ENCODE measurements at places on chromosomes 4 and X.

DNA sequence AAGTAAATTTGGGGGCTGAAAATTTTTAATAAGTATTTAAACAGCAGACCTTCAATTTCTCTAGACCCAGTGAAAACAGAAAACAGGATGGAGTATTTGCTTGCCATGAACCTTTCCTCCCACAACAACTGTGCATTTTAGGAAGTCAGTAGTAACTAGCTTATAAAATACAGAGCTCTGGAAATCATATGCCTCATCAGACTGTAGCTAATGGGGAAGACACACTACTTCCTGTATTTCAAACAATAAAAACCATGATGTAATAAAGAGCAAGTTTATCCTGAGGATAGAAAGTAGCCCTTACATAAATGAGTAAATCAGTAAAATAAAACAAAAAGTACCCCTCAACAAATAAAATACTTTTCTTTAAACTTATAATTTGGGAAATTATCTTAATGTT, 280.1 kb upstream of the ZFP42 start:
- no peak for DNase-seq

DNA sequence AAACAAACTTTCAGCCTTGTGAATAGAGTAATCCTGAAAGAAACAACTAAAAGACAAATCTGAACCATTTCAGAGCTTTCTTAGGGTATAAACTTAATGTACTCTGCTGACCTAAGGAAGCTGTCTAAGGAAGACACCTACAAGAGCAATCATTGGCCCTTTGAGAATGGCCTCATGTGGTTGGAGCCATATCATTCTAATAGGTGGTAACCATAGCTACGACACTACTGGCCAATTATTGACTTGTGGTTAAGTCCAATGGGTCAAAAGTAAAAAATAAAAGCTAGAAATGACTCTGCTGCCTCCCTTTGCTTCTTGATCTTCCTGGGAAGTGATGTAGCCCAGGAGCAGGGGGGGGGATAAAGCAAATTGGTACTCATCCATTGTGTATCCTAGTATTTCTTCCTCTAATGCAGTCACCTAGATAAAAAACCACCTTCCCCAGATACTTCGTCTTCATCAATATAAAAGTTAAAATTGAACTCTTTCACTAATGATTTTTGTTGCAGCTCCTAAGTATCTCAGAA, 547.0 kb downstream of the ARAP2 start:
- no peak for DNase-seq

DNA sequence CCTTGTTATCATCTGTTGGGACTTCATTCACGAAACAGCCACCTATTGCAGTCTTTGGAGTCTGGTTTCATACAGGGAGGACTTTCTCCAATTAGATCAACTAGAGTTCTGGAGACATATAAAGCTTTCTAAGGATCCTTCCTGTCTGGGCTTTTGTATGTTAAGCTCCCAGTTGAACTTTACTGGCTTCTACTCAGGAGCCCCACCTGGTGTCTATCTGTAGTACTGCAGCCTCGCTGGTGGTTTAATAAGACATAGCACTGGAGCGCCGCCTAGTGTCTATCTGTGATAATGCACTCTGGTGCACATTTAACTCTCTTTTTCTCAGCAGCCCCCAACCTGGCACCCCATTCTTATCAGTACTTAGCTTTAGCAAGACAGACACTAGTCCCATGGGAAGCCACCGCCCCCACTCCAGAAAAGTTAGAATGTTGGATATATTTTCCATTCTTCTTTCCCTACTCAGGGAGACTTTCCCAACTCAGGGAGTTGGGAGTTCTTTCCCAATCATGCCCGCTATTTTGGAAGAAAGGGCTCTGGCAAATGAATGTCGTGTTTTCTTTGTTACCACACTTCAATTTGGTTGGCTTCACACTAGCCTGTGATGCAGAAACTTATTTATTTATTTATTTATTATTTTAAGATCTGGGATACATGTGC, 36.9 kb upstream of the SYTL4 start:
- peak; percentile 53 for DNase-seq

GRCh38 chrX:21749924-21750323, 8.0 kb downstream of the SMPX start:
- DNase-seq: no peak

DNA sequence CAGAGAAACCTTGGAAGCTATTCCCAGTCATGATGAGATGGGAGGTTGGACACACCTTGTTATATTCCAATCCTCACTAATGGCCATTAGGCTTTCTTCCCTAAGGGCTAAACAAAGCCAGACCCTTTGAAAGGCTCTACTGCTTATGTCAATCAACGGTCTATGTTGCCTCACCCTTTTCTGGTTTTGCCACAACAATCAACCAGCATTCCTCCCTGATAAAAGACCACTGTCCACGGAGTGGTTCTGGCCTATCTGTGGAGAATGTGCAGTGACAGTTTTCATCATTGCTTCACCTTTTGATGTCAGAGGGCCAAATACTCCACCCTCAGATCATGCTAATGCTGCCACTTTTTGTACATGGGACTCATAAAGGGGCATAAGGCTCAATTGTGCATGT, 913.4 kb downstream of the RPA4 start:
- no peak for DNase-seq

DNA sequence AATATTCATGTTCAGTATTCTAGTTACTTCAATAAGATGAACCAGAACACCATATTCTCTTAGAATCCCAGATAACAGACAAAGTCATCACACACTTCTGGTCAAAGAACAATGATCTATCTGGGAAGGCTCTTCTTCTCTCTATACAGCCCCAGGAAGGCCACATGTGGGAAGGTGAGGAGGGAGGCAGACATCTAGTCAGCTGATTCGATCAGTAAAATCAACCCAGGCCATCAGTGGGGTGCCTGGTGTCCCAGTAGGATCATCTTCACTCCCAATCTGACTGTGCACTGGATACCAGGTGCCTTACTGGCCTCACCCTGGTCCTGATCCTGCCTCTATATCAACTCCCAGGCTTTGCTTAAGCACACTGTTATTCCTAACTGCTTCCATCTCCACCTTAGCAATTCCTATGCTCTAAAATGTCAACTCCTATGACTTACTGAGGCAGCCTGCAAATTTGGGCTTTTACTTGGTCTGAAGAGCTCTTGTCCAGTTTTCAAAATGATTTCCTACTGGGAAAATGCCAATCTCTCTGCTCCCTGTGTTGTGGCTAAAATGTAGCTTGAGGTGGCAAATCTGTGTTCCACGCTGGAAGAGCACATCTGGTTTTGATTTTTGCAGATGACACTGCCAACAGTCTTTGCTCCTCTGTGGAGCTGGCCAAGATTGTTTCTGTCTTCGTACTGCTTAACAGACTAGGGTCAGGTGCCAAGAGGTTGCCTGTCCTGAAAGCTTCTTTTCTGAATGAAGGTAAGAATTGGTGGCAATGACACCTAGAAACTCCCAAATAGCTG, 128.7 kb downstream of the MGST2 start:
- no peak for DNase-seq

DNA sequence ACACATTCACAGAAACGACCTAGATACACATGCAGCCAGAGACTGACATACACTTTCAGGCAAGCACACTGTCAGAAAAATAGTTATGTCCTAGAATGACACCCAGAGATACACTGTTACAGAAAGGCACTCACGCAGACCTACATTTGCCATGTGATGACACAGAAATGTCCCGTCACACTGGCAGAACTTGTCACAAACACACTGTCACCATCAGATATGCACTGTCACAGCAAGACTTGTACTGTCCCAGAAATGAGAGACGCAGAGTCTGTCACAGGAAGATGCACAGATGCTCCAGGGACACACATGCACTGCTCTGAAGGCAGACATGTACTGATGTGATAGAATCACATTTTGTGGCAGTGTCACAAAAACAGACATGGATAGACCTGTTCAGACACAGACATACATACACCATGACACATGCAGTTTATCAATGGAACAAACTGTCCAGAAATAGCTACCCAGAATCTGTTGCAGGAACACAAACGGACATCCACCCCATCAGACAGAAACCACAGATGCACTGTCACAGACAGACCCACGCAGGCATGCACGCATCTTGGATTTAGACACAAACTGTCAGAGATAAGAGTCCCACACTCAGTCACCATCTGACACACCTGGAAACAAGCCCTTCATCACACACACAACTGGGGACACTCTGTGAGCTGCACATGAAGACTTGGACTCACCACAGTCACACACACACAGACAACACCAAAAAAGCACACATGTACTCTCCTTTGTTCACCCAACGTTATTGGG, 1.3 kb upstream of the PIM2 start:
- no peak for DNase-seq

DNA sequence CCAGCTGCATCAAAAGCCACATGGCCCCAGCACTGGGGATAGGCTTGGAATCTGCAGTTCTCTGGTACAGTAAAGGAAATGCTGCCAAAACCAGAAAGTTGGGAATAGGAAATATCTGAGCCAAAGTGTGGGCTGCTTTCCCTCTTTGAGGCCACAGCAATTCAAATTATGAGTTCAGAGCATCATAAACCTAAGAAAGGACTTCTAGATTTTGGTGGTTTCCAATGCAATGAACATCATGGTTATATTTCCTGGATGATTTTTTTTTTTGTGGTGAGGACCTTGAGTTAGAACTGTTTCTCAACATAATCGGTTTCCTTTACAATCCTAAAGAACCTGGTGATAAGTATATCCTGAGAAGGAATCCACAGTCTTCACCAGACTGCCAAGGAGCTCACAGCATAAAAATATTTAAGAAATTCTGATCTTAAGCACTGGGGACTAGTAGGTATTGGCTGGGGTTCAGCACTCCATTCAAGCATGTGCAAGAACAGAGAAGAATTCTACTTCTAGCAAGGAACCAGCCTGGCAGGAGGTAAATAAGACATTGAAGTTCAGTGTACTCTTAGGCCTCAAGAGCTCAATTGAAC, 29.8 kb upstream of the ARHGAP24 start:
- no peak for DNase-seq

DNA sequence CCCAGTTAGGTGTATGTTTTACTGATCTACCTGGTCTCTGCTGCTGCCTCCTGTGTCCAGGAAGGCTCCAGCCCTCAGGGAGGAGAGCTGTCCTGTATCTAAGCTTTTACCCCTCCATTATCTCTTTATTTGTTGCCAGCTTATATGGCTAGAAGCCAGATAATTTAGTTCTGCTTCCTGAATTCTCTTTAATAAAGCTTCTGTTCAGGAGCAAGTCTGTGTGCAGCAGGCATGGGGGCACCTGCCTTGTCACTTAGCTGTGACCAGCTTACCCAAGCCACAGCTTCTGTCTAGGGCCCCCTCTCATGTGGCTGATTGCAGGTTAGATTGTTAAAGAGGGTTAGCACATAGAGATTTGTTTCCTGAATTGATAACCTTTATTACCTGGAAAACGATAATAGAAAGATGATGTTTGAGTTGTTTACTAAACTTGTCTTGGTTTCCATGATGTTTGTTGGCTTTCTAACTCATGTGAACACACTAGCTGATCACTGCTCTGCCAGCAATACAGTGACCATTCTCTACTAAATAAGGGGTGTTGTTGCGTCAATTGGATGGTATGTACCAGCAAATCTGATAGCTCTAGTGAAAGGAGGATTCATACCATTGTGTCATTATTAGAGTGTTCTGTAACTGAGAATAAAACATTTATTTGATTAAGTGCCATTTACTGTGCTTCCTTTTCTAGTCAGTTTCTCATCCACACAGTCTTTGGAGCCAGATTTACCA, 189.8 kb upstream of the ANK2 start:
- DNase-seq: no peak

DNA sequence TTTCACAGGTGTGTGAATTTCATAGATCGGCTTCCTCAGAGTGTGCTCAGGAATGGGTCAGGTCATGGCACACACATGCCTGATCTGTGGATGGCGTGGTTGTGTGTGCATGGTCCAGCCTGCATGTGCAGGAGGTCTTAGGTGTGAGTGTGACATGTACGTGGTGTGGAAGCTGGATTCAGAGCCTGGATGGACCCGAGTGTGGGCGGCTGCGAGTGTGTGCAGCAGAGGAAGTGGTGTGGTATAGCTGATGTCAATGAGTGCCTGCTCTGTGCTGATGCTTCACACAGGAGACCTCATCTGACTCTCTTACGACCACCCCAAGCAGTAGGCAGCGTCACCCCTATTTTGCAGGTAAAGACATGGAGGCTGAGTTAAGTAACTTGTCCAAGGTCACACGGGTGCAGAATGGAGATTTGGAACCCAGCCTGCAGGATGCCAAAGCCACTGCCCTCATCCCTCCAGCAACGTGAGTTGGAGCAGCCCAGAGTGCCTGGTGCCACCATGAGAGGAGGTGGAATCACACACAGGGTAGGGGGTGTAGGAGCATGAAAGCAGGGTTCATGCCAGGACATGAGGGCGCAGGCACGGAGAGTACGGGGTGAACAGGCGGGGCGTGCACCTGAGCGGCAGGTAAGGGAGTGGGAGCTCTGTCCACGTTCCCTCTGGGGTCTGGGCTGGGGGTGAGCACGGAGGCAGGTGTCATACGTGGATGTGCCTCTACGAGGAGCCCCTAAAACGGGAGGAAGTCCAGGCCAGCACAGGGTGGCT, 24.2 kb upstream of the C4orf50 start:
- no peak for DNase-seq

GRCh38 chr4:5824227-5824626, 68.7 kb downstream of the CRMP1 start:
- no peak for DNase-seq

DNA sequence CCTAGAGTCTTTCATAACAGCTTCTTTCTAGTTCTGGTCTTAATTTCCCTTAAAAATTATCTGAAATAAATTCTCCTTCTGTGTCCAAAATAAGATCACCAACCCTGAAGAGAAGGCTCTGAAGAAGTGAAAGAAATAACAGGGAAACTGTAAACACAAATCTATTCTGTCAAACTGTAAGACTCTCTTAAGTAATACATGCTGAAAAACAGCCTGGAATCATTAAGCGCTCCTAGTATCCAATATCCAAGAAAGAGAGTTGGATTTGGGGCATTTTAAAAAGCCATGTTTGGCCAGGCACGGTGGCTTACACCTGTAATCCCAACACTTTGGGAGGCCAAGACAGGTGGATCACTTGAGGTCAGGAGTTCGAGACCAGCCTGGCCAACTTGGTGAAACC, 53.3 kb downstream of the RELL1 start:
- DNase-seq: no peak

- no peak for DNase-seq
Measured at GRCh38 chr4:15479913-15480185, 10.2 kb downstream of the CC2D2A start.

DNA sequence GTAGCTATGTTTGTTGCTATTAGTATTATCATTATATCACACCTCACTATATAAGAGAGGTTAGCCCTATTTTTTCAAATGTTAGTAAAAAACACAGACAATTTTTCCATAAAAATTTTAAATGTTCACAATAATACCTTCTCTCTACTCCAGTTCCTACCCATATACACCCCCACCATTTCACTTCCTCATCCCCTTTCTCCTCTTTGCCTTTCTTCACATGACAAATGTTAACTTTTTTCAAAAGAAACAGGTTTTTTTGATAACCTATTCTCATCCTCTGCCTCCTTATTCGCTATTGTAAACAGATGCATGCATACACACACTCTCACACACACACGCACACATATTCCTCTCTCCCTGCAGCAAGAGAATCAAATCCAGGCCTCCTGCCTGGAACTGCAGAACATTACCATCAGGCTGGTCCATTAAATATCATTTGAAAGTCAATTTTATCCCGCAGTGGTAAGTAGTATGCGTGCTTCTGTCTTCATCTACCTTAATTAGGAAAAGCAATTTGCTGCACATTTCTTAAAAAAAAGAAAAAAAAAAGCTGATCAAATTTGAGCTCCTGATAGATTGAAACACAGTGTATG, 55.5 kb downstream of the MID1IP1 start:
- DNase-seq: no peak
